ENCODE measurements at places on chromosomes 1 and 21.
A peak's percentile ranks its signal among the peaks of the same experiment; 100 is the strongest.

DNA sequence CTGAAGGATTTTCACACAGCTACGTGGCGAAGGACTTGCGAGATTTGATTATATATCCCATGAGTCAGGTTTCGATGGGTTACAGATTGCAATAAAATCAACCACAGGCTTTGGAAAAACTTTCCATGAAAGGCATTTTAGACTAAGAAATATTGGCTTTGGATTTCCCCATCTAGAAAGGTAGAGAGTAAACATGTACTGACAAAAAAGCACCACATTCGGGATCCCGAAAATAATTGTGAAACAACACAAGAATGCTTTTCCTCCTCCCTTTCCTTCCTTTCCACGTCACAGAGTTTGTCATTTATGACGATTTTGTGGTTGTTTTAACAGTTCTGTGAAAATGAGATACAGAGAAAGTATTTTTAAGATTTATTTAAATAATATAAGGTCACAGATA is 38.5 kb downstream of the TGFB2 start:
- DNase-seq = no peak

GRCh38 chr1:53346814-53347176 is 18.9 kb upstream of the LRP8 start:
- no peak for DNase-seq

DNA sequence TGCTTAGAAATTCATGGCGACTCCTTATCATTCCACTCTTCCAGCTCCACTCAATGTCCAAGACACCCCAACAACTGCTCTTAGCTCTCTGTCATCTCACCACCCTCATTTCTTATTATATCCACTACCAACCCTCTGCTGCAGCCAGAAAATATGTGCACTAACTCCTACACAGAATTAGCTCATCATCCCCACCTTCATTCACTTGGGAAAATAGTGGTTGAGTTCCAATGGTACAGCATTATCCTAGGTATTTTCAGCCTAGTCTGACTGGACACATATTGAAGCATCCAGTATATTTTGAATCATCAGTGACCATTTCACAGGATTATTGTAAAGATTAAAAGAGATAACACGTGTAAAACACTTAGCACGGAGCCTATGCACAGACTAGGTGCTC is 16.7 kb upstream of the VSIG8 start:
- DNase-seq = no peak

DNA sequence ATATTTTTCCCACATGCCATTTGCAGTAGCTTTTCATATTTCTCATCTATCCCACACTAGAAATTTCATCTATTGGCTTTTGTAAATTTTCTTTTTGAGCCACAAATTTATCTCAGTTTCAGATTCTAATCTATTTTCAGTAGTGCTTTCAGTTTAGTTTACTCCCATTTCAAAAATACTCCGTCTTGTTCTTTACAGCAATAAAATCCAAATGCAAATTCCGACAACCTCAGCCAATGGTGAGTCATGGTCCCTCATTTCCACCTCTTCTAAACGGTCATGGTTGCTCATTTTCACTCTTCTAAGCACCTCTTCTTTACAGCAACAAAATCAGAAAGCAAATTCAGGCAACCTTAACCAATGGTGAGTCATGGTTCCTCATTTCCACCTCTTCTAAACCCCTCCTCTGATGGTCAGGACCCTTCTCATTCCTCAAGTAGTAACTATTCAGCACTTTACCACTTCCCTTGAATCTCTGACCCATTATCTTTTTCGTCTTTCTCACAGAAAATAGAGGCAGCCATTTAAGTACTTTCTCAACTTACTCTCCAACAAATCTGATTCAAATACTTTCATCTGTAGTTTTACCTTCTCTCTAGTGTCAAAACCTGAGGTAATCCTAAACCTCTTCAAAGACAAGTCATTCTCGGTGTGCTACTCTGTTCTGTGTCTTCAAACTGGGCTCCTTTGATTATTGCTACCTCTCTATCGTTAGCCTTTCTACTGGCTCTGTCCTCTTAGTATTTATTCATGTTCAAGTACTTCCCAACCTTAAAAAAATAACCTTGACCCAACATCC is 34.4 kb downstream of the C21orf91 start:
- DNase-seq = no peak

- DNase-seq = no peak
These were observed 188.9 kb downstream of the NRIP1 start for GRCh38 chr21:14875704-14876523.

GRCh38 chr1:35574125-35574654 is 1.1 kb downstream of the TFAP2E start:
- DNase-seq = no peak

GRCh38 chr1:64111787-64112186 is 91.6 kb upstream of the UBE2U start:
- DNase-seq = no peak

GRCh38 chr21:42344631-42345030 is 6.2 kb downstream of the TFF2 start:
- no peak for DNase-seq

DNA sequence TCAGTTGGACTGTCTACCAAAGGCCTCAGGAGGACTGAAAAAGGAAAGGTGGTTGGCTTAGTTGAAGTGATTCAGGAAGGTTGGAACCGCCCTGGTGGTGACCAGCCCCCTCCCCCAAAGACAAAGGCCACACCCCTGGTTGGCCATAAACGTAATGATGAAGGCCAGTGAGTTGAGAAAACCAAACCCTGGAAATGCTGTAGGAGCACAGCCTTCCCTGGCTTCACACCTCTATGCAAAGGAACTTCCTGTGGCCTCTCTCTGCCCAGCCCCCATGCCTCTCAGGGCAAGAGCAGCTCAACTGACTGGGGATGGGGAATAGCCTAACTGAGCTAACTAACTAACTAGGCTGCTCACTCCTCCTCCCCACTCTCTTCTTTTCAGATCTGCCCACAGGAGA is 90.4 kb downstream of the NPHP4 start:
- DNase-seq = no peak

- DNase-seq = no peak
These were observed 1.3 kb upstream of the LEMD1 start for GRCh38 chr1:205422993-205423642.

DNA sequence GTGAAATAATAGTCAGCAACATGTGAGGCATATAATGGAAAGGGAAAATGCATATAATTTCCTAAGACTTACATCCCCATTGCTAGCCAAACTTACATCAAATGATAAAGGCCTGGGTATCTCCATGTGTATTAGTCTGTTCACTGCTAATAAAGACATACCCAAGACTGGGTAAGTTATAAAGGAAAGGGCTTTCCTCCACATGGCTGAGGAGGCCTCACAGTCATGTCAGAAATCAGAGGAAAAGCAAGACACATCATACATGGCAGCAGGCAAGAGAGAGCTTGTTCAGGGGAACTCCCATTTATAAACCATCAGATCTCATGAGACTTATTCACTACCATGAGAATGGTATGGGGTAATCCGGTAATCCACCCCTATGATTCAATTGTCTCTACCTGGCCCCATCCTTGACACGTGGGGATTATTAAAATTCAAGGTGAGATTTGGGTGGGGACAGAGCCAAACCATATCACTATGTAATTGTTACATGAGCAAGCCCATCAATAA is 161.5 kb upstream of the SAMSN1 start:
- DNase-seq = no peak

DNA sequence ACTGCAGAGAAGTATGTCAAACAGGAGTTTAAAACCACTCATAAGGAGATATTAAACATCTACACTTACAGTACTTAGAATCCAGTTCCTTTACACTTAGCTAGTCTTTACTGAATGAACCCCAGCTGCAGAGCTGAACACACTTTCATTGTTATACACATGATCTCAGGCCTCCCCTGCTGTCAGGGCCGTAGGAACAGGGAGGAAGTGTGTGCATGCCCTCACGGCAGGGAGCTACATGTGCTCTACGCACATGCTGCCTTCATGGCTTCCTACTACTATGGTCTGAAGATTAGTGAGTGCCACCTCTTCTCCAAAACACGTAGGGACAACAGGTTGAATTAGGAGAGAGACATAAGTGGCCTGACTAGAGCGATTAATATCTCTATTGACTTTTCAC is 191.5 kb downstream of the SIPA1L2 start:
- no peak for DNase-seq

- DNase-seq = no peak
These were observed 10.9 kb downstream of the MORC3 start for GRCh38 chr21:36330904-36331303.

- DNase-seq = no peak
These were observed 33.4 kb upstream of the ARHGAP29 start for GRCh38 chr1:94270801-94271203.

DNA sequence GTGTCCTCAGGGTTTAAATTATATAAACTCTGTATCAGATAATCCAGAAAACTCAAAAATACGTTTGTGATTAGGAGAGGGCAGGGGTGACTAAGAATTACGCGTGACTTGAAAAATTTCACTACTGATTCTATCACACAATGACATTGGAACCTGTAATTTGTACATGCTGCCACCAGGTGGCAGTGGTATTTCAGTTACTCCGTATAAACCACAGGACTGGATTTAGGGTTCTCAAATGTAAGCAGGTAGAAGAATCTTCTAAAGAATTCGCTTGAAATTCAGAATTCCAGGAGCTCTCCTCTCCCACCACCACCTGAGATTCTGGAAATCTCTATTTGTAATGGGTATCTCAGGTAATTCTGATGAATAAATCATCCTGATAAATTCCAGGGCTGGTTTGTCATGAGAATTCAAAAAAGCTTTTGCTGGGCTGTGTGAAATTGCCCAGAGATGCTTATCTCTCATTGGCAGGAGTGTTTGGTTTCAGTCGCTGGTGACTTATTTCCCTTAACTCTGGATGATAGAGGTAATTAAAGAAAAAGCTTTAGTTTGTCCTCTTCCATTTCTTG is 1.7 kb upstream of the KRTAP7-1 start:
- no peak for DNase-seq

- DNase-seq = no peak
These were observed 78.1 kb upstream of the COX20 start for GRCh38 chr1:244757091-244757939.

DNA sequence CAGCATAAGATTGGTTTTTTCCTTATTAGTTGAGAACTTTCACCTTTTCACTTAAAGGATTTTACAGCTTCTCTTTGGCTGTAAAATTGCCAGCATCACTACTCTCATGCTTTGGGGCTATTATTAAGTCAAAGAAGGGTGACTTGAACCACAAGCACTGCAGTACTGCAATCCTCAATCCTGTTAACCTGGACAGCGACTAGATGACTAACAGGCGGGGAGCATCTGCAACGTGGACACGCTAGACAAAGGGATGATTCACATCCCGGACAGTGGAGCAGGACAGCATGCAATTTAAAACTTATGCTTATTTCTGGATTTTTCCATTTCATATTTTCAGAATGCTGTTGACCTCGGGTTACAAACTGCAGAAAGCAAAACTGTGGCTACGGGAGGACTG is 8.1 kb downstream of the ARV1 start:
- DNase-seq = no peak

DNA sequence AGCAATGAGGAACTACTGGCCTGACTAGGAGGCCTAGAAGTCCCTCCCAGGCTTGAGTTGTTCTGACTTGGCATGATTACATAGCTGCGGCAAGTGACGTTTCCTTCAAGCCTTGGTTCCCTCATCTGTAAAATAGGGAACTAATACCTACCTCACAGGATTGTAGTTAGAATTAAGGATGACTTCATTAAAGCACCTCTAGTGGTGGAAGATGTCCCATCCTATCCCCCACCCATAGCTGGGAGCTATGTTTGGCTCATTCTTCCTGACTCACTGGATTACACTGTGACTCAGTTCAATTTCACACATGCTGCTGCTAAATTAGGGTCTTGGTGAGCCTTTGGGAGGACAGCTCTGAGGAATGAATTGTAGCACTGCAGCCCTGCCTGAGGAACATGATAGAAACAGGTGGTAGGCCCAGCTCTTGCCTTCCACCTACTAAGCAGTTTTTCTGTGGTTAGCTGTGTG is 6.0 kb upstream of the SHISA4 start:
- DNase-seq = no peak

DNA sequence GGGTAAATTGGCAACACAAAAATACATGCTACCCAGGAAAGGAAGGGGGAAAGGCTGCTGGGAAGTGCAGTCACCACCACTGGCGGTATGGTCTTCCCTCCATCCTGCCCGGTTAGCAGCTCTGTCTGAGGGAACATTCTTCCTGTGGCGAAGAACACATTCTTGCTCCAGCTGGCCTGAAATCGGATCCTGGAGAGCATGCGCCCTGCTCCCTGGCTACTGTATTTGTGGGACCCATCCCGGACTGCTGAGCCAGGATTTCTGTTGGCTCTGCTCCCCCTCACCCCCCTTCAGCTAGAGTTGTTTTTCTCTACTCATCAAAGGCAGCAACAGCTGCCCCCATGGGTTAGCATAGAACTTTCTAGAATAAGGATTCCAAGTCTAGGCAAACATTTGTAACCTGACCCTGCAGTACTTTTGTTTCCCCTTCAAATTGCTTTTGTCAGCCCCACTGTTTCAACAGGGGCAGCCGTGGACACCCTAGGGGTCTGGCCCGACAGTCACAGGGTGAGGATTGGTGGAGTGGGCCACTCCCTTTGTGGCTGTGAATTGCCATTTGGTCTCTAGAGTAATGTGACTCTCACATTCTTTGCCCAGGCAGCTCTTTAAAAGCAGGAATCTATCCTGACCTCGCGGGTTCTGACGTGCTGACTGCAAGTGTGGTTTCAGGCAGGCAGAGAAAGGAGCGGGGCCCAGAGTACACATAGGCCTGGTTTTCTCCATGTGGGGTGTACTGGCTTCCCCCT is 157.7 kb downstream of the TOMM20 start:
- peak; percentile 46 for DNase-seq

DNA sequence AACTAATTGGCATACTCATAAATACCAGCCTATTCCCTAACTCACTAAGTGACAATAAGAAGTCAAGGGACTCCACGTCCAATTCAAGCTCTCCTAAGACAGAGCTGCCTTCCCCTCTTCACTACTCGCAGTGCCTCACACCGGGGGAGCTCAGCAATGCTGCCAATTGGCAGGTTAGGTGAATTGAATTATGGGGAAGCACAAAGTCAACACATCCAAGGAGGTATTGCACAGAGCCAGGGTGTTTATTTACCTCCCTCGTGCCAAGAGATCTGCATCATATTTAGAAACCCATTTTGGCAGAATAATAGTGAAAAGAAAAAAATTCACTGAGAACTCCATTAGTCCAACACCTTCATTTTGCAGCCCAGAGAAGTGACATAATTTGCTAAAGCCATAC is 20.4 kb upstream of the TNR start:
- DNase-seq = no peak

- no peak for DNase-seq
These were observed 69.3 kb downstream of the RPS6KA1 start for GRCh38 chr1:26598890-26599289.

- DNase-seq = no peak
These were observed 90.4 kb downstream of the ROR1 start for GRCh38 chr1:63864224-63864641.

DNA sequence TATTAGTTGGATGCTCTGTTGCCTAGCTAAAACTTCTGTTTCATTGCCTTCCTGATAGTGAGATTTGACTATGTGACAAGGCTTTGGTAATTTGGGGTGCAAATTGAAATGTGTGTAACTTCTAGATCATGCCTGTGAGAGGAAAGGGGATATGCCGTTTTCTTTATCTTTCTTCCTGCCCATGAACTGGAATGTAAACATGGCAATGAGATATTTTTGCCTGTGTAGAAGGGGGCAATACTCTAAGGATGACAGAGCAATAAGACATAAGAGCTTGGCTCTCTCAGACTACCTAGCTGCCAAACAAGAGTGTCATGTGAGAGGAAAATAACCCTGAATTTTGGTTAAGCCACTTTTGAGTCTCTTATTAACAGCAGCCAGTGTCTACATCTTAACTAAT is 49.7 kb downstream of the RAP1A start:
- DNase-seq = no peak

All from DMS 273 treated with DMSO at 0.1 percent for 48 hours (cell line).